ENCODE measurements at places on chromosomes 7 and 10.

DNA sequence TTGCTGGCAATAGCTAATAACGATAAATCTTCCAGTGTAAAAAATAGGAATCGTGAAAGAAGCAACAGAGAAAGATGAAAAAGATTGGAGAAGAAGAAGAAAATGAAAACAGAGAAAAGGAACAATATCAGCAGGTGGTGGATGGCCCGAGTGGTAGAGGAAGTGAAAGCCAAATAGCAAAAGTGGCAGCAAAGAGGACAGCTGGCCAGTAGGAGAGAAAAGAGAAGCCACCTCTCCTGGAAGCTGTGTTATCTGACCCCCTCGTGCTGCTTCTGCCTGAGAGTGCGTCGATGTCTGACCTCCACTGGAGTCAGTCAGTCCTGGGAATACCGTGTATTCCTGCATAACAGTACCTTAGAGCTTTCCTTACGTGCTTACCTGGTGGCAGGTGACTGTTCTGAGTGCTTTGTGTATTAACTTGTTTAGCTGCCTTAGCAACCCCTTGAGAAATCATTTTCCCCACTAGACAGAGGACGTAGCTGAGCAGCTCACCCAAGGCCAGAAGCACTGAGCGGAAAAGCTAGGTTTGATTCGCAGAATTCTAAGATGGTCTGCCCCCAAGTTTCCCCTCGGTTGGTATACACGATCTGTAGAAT, 88.3 kb downstream of the CHN2 start:
- DNase-seq = no peak

- DNase-seq = no peak
These were observed 25.0 kb downstream of the VTI1A start for GRCh38 chr10:112471878-112472487.

DNA sequence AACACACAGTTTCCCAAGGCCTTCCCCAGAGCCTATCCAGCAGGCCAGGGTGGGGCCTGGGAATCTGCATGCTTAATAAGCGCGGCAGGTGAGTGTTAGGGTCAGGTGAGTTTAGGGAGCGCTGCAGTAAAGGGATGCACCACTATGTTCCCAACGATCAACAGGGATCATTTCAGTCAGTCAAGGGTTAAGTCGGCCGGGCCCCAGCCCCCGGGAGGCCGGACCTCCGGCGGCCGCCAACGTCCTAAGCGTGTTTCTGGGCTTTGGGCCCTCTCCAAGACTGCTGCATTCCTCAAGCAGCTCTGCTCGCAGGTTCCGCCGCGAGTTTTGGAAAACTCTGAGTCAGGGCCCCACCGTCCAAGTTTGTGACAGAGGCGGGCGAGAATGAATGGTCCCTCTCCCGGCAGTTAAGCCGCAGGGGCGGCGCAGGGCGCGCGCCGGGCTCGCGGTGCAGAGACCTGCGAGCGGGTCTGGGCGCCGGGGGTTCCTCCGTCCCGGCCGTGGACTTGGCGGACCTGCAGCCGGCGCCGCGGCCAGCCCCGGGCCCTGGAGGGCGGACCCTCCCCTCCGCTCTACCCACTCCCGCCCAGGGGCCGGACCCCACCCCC, 81.6 kb downstream of the ARHGAP22 start:
- no peak for DNase-seq

DNA sequence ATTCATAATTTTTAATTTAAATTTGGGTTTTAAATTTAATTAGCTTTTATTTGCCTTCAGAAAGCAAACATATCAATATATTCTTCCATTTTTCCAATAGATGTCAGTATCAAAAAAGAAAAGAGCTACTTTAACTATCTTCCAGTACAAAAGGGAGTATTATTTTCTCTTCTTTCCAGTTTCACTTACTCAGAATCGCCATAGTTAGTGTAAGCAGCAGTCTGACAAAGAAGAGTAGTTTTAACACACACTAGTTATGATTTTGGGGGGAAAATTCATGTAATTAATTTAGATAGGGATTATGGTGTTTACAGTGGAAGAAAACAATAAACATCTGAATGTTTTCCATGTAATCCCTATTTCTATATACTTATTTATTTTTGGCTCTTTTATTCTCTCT, 272.6 kb upstream of the DGKB start:
- DNase-seq = no peak

GRCh38 chr7:2287745-2288144, 26.5 kb downstream of the SNX8 start:
- no peak for DNase-seq

- DNase-seq = no peak
These were observed 266.5 kb downstream of the GPR158 start for GRCh38 chr10:25441270-25441669.

DNA sequence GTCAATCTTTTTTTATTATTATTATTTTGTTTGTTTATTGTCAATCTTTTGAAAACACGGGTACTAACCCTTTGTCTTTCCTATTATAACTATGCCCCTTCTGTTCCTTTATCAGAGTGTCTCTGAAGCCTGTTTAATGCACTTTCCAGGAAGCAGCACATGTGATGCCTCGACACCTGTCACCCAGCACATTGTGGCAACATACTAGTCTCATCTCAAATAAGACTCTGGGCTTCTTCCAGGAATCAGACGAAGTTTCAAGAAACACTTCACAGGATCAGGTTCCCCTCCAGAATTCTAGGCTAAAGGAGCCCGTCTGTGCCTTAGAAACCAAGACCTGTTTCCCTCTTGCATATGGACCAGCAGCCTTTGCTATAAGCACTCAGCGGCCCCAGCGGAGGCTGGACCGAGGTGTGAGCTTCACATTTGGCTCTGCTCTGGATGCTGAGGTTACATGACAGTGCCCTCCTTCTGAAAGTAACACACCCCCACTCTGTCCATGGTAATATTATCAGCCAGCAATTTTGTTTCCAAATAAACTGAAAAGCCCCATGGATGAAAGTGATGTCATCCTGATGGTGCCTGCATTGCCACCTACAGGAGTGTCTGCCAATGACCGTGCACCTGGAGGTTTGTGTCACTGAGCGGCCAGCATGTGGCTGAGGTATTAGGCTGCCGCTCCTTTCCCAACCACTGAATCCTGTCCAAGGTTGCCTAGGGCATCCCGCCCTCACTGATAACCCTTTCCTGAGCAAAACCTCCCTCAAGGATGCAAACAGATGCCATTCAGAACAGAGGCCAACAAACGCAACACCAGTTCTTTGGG, 38.1 kb downstream of the MKI67 start:
- no peak for DNase-seq

DNA sequence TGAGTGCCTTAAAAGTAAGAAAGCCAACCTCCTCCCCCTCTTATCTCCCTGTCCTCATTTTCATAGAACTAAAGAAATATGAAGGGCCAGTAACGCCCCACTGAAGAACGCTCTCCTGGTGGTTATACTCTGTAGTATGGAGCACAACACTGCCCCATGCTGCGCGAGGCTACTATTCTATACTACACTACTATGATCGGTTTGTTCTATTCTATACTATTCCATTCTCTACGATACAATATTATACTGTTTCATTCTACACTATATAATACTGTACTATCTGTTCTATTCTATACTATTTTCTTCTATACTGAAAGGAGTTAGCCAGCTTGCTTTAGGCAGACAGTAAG, 34.8 kb downstream of the DIP2C start:
- DNase-seq = no peak

GRCh38 chr10:1462521-1462920, 274.8 kb downstream of the ADARB2 start:
- DNase-seq = no peak

DNA sequence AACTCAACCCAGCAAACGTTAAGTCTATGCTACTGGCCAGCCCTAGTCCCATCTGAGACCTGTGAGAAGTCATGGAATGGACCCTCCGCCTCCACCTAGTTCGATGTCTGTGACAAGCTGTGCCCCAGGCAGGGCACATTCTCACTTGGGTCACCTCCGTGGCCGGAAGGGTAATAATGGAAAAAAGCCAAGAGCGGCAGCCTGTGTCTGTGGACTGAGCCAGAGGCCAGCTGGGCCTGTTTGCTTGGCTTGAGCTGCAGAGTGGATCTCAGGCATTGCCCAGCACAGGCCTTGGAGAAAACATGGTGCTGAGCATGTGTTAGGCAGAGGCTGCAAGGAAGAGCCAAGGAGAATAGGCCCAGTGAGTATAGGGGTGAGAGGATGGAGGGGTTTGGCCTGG, 97.8 kb downstream of the GALNT17 start:
- DNase-seq = no peak

DNA sequence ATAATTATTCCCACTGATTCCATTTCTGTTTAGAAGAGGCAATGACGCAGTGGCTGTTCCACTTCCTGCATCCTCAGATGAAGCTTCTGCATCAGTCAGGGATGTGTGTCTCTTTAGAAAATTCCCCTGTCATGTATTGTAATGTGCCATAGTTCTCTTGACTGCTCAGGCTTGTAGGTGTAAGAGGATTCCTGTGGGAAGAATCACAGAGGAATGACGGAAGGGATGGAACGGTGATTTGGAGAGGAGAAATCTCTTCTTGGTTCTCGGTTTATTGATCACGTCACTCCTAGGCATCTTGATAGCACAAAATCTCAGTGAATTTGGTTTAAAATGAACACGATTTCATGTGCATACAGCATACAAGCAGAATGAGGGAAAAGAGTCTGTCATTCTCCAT, 69.8 kb upstream of the PRKCQ start:
- no peak for DNase-seq

- no peak for DNase-seq
These were observed 13.5 kb downstream of the PRF1 start for GRCh38 chr10:70588859-70589570.

DNA sequence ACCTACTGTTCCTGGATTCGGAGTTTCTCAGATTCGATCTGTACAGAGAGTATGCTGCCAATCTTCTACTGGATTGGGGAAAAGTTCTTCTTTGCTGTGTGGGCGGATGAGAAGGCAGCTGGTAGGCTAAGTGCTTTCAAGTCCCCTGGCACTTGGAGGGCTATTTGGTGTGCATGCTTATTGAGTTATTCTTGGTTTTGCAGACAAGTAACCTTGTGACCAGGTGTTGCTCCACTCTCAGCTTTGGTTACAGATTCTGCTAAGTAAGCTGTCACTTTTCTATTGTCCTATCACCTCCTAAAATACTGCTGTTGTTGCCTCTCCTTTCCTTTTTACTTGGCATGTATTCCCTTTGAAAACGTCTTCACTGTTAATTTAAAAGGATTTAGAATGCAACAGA, 1375.1 kb upstream of the LRRTM3 start:
- no peak for DNase-seq

GRCh38 chr10:84587789-84588188, 259.4 kb downstream of the CCSER2 start:
- DNase-seq = no peak

DNA sequence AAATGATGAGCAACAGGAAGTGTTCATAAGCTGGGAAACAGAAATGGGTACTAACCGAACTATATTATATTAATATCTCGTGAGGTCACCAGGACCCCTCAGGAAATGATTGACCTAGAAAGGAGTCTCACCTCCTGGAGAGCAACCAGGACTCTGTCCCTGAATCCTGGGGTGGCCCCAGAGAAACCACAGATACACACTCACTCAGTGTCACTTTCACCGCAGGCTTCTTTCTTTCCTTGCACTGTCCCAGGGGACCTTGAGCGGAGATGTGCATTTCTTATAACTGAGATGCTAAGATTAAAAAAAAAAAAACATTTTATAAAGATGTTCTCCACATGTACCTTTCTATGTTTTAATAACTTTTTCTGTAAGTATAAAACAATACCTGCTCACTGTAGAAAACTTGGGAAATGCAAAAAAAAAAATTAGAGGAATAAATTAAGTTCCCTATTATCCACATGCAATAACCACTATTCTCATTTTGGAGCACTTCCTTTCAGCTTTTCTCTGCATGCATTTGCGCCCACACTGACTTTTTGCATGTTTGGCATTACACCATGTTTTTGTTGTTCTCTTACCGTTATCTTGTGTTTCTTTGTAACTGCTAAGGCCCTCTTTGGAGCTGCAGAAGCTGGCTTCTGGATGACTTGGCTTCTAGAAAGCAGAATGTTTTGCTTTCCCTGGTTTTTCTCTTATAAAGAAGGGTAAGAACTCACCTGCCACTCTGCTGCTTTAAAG, 15.0 kb downstream of the NOD1 start:
- DNase-seq = no peak

All from NCI-H2081 treated with DMSO at 0.1 percent for 48 hours (cell line).